ENCODE measurements at places on chromosomes 2 and 18. TPM values are rescaled to one million over a fixed set of nuclear protein-coding genes. Genes with fewer than 3 reads are reported as not detected.

- DNase-seq, result no peak
Observed at GRCh38 chr2:148653437-148653836, 8.9 kb downstream of the EPC2 start.

GRCh38 chr18:7190547-7191156 is 40.2 kb upstream of the LRRC30 start:
- no peak for DNase-seq

DNA sequence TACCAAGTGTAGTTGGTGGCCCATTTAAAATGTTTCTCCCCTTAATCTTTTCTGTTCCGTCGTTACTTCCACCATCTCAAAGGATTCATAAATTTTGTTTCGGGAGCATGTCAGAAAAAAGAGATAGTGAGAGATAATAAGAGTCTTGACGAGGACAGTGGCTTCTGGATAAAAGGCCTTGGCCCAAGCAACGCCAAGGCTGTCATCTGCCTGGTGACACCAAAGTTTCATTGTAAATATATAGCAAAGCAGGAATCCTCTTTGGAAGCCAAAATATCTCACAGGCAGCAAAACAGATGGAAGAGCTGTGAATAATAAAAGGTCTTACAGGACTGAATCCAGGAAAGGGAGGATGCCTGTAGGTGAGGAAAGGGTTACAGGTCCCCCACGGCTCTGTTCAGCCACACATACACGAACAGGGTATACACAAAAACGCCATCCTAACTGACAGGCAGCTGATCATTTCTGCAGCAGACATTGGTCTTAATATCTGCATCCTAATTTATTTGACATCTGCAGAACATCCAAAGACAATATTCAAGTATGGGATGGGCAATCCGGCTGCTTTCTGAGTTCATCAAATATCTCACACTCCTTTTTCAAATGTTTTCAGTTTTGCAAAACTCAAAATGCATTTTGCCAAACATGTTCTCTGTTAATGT is 382.8 kb downstream of the OSR1 start:
- DNase-seq, result no peak

DNA sequence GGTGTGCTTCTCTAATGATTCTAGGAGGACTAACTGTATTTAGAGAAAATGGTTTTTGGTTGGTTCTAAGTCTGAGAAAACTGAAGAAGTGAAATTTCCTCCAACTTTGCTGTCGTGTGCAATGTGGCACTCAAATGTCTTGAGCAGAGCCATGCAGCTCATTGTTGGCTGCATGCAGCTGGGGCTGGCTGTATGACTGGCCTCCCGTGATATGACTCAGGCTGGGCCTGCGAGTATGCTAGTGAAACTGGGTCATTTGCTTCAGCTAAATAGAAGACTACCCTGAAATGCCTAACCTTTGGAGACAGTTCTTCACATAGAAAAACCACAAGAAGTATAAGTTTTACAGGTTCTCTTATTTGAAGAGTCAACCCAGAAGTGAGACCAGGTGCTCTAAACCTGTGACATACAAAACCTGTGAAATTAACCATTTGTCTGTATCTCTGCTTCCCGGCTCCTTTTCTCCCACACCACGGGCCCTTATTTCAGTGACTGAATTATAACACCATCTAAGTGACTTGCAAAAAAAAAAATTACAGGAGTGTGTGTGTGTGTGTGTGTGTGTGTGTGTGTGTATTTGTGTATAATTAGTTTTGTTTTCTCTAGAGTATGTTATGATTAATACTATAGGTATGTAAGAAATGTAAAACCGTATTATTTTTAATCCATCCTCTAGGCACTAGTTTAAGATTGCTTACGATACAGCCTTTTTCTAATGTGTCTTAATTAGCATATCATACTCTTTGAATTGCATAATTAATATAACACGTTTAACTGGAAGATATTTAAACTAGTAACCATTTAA is 15.9 kb downstream of the POLI start:
- no peak for DNase-seq

DNA sequence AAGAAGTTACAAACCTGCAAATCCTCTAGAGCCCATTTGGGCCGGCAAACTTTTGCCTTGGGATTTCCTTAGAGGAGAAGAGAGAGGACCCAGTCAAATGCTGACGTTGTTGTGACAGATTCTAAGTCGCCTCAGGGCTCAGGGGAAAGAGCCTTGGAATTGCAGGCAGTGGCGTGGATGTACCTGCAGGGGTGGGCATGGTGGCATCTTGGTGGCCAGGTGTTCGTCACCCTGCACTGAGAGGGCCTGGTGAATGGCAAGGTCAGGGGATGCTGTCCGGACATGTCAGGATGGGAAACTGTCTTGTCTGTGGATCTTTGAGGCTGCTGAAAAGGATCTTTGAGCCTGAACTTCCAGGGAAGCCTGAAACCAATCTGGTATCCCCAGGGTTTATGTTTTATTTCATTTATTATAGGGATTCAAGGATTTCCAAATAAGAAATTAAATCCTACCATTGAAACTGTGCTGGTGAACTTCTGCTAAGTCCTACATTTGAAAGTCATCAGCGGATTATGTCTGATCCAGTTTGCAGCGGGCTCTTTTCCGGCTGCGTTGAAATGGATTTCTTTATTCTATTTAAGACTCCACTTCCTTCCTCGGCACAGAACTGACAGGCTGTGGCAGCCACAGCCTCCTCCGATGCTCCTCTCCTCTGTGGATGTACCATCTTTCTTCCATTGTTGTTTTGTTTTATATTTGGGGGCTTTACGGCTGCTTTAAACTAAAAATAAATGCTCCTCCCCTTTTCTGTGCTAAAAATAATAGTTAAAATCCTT is 207.6 kb downstream of the AGAP1 start:
- no peak for DNase-seq

DNA sequence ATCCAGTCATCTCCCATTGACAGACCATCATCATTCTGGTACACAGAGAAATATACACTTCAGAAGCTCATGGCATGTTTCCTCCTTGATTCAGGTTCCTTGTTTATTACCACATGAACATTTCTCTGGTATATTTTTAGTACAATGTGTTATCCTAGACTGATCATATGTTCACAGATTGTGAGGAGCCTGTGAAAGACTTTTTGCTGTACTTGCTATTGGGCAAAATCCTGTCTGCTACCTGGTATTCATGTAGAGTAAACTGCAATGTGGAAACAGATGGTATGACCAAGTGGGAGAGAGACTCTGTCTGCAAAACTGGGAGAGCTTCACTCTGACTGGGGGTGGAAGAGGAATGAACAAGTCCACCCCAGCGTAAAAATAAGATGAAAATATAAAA is 657.2 kb downstream of the IRS1 start:
- DNase-seq, result no peak

GRCh38 chr2:52264488-52264887 is 1232.6 kb upstream of the NRXN1 start:
- DNase-seq, result peak; percentile 24

DNA sequence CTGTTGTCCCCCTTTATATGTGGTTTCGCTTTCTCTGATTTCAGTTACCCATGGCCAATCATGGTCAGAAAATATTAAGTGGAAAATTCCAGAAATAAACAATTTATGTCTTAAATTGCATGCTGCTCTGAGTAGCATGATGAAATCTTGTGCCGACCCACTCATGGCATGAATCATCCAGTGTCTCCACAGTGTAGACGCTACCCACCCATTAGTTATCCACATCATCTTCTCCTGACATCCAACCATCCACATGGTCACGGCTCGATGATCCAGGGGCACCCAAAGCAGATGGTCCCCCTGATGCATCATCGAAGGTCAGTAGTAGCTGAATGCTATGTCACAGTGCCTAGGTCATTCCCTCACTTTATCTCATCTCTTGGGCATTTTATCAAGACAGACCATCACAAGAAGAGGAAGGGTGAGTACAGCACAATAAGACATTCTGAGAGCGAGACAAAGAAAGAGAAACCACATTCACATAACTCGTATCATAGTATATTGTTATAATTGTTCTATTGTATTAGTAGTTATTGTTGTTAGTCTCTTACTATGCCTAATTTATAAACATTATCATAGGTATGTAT is 44.1 kb upstream of the ACKR3 start:
- no peak for DNase-seq

DNA sequence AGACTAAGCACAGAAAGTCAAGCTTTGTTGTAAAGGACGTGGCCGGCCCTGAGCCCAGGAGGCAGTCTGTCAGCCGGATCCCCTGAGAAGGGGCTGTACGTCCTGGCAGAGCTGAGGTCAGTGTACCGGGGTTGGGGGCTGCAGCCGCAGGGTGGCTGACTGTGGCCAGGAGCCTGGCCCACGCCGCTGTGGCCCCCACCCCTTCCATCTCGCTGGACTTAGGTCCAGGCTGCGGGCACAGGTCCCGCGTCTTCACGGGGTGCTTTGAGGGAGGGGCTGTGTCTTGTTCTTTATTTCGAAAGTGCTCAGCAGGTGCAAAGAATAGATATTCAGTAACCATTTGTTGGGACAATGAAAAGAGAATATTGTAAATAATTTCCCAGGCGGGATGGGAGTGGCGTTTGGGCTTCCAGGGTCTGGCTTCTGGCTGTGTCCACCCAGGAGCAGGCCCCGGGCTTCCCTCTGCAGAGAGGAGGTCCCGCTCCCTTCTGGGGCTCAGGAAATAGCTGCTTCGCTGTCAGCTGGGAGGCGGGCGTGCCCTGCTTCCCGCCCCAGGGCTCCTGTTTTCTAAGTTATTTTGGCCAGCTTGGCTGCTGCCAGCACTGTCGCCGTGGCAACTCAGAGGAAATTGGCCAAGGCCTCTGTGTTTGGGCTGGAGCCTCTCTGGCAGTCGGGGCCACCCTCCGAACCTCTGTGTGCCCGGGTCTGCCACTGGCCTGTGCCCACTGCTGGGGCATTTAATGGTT is 7.4 kb downstream of the NFATC1 start:
- DNase-seq, result no peak

DNA sequence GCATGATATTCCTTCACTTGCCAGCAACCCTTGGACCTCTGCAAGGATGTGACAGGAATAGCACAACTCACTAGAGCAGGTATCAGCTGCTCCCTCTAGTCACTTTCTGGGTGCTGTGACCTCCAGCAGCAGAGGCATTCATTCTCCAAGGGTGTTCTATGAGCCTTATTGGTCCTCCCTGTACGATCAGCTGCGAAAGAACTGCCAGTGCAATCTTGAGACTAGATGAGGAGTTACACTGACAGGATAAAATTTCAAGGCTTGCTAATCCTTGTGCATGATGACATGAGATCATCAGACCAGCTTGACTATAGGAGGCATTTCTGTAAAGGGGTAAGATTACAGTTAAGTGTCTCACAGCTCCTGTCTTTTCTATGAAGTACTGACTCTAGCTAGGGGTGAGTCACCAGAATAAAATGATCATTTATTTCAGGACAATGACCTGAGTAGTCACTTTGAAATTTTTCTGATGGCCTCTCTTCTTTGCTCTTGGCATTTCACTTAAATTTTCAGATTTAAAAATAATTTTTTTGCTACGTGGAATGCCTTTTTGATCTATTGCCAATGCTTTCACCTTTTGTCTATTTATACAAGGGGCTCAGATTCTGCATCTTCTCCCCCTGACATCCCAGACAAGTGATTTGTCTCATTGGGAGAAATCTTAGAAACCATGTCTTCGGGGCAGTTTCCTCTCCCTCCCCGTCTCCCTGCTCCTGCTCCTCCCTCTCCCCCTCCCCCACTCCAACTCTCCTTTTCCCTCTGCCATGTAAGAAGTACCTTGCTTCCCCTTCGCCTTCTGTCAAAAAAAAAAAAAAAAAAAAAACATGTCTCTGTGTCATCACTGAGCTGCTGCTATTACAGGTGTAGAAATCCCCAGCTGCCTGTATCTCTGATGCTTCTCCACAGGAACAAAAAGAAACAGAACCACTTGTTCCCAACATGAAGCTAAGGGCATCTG is 49.2 kb upstream of the FRZB start:
- peak; percentile 19 for DNase-seq

GRCh38 chr2:179891237-179891636 is 29.8 kb upstream of the ZNF385B start:
- DNase-seq, result no peak

DNA sequence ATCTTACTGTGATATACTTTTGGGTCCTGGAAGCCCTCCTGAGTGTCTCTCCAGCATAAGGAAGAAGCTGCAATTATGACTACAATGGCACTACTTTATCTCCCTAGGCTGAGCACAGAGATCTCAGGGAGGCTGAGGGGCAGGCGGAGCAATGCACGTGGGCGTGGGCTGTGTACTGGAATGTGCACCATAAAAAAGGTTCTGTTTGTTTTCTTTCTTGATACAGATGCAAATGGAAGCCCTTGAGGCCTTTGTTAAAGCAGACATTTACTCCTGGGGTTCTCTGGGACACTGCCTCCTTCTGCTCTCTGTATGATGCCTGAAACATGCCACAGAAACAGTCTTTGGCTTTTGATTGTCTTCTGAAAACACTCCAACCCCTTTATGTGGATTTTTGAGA is 79.1 kb upstream of the DLX2 start:
- peak; percentile 84 for DNase-seq

DNA sequence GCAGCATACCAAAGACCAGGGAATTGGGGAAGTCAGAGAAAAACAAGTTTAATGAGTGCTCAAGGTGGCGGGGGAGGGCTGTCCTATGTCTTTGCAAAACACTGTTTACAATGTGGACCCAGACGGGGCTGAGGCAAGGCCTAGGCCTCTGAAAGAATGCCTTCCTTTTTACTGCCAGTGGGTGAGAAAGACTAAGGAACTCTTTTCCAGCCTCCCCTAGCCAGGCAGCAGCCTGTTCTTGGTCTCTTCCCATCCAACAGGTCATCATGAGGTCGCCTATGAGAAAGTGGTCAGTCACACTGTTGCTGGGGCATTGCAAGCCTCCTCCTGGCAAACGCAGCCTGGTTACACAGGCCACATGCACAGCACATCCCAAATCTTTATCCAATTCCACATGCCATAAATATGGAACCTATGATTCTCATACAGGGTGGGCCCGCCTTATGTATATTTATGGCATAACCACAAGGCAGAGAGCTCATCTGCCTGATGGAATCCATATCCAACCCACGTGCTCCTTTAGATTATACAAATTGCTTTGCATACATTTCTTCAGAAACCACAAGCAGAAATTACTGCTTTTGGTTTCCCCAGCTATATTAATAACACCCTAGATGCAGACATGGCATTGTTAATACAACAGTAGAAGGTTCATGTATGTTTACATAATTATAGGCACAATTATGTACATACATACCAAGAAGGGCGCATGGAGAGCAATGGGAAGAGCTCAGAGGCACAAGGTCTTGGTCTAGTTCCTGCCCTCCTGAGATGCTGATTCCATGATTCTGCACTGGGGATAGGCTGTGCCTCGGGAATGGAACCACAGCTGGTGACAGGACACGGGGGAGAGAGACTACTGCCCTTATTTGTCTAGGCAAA is 48.6 kb downstream of the NRP2 start:
- DNase-seq, result no peak

- DNase-seq, result peak; percentile 68
Observed at GRCh38 chr2:202064171-202064880, 8.7 kb upstream of the KIAA2012 start.

DNA sequence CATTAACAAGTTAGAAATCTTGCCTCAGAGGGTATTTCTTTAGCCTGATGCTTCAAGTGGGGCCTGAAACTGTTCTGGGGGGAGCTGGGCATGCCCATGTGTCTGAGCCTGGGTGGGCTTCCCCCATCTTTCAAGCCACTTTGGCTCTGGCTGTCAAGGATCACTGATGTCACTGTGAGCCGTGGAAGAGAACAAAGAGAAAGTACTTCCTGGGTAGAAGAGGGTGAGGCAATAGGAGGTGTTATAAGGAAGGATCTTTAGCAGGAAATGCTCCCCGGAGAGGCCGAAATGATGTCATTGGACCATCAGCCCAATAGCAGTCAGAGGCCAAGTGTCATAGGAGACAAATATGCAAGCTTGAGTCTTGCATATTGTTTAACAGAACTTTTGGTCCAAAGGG is 228.4 kb upstream of the MEX3C start:
- no peak for DNase-seq

The M1AP gene
- 0.21 TPM for total RNA-seq

The SERPINB11 gene
- not detected for total RNA-seq

The FAM110C gene
- not detected for total RNA-seq

The KATNAL2 gene
- 10.0 TPM for total RNA-seq

The RNF25 gene
- total RNA-seq, result 42.0 TPM

Measured in SK-MEL-5 (cell line).